Esophagus mucosa (tissue), 1 donor: ENCODE measurements at places on chromosomes 6 and 20.

DNA sequence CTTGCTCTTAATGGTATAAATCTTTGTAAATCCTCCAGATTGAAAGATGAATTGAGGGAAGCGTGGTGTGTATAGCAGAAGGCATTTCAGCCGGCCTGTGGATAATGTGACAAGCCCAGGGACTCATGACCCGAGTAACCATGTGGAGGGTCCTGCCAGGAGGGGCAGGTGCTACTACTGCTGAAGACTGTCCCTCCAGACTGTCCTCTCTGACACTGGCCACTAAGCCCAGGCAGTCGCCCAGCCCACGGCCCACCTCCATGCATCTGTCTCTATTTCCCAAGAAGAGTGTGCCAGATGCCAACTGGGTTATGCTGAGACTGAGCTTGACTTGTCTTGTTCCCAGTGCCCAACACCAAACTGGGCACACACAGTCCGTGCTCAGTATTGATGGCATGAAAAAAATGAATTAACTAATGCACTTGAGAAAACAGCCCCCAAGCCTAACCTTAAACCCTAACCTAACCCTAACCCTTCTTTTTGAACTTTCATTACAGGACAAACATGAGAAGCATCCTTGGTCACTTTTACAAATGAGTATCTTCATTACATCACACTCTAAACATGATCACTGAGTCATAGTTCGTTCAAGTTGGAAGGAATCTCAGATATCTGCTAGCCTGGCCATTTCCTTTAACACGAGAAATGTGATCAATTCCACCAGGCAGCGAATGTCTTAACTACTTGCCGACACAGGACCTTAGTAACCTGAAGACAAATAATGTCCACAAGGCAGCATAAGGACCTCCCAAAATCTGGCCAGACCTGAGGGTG is 182.2 kb upstream of the RREB1 start:
- ATAC-seq = peak; percentile 17

DNA sequence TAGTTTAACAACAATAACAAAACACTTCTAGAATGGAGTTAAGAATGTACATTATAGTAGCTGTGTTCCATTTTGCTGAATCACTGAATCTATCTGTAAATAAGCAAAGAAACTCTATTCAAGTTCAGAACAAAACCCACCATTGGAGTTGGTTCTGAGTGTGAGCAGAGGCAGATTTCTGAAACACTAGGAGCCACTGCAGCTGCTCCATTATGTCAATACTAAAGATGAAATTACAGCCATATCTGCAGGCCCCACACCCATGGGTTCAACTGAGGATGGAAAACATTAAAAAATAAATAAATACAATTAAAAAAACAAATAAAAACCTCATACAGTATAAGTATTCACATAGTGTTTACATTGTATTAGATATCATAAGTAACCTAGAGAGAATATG is 91.0 kb downstream of the REPS1 start:
- no peak for ATAC-seq

GRCh38 chr20:61253264-61253639 is 1.2 kb downstream of the CDH4 start:
- ATAC-seq = no peak

DNA sequence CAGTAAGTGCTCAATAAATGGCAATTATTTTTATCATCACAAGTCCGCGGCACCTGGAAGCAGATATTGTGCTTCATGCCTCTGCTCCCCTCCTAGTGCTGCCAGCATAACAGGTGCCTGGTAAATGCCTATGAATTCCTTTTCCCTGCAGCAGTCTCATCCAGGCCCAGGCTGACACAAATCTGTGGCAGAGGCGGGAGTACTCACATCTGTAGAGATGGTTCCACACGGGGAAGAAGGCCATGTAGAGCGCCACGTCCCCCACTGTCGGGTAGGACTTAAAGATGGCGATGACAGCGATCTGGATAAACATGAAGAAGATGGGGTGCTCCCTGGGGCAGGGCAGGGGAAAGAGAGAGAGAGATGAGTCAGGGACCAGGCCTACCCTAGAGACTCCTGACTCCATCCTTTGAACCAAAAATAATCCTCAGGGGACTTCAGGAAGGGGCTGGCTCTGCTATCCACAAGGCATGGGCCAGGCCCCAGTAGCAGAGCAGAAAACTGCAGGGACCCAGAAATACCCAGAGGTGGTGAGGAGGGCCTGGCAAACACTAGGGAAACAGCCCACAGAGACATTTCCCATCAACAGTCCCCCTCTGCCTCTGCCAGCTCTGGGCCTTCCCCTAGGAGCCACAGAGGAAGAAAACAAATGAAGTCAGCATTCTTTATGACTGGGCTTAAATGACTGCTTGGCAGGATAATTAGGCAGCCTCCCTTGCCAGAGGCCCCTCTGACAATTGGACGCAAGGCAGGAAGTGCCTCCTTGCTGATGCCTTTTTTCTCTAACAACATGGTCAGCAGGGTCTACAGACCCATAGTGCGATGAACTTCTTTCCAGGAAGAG is 23.0 kb downstream of the MAP1LC3A start:
- ATAC-seq = no peak

- no peak for ATAC-seq
Measured at GRCh38 chr6:42355416-42355815, 96.3 kb downstream of the TRERF1 start.

DNA sequence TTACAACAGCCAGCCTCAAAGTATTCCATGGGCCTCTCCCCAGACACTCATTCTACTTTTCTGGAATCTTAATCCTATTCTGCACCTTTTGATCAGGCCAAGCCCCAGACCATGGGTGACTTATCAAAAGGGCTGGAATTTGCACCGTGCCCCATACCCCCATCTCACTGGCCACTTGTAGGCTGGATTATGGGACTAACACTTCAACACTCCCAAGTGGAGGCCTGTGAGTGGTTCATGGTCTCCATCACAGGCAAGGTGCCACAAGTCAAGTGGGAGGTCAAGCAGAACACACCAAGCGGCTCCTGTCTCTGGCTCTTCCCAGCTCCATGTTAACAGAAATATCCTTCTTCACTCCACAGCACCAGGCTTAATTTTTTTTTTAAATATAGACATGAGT is 212.3 kb upstream of the HEY2 start:
- ATAC-seq = no peak

- ATAC-seq = no peak
Measured at GRCh38 chr20:24032400-24032898, 43.9 kb upstream of the GGTLC1 start.

- no peak for ATAC-seq
Measured at GRCh38 chr20:23203951-23204730, 118.0 kb upstream of the CD93 start.

- ATAC-seq = no peak
Measured at GRCh38 chr20:37944456-37944981, 41.6 kb downstream of the VSTM2L start.

DNA sequence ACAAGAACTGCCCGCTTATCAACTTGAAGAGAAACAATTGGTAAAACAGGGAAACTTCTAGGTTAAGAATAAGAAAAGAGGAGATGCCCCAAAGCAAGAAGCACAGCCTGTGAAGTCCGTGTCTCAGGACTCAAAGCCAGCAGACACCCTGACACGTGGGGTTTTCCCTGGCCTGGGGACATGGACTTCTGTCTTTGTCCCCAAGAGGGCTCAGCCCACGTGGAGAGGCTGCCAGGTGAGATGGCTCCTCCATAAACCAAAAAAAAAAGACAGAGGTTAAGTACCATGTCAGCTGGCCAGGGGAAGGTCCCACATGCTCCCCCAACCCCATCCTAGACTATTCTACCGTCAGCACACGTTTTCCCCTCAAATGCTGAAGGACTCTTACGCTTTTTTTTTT is 9.9 kb downstream of the SERPINB6 start:
- no peak for ATAC-seq

GRCh38 chr20:20663841-20664240 is 48.6 kb downstream of the RALGAPA2 start:
- ATAC-seq = no peak

DNA sequence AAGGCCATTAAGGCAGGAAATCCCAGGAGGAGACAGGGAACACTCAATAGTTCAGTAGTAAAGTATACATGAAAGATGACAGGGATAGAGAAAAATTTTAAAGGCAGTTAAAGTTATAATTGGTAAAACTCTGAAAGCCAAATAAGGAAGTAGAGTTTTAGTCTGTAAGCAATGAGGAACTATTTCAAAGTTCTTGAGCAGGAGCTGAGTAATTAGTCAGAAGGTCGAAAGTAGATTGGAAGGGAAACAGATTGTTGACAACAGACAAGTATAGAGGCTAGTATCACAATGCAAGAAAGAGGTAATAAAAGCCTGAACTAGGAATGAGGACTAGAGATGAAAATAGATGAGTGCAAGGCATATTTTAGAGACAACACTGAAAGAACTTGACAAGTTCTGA is 150.3 kb downstream of the CDK19 start:
- ATAC-seq = peak; percentile 65

DNA sequence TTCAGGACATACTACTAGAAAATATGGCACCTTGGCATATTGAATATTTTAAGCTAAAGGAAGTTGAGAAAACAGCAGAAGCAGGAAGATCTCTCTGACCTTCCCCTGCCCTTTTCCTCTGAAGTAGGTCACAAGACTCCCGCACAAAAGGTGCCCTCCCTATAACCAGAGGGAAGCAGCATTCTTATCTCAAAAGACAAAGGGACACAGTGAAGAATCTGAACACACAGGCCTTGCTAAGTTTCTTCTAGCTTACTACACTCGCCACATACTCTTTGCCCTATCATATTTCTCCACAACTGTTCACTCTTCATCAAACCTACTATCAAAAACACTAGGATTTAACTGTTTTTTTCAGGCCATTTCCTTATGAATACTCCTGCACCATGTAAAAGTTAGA is 151.2 kb downstream of the ELOVL4 start:
- no peak for ATAC-seq

GRCh38 chr6:40431706-40432105 is 155.5 kb downstream of the LRFN2 start:
- no peak for ATAC-seq

GRCh38 chr6:32867022-32867477 is 13.1 kb downstream of the PSMB9 start:
- no peak for ATAC-seq

DNA sequence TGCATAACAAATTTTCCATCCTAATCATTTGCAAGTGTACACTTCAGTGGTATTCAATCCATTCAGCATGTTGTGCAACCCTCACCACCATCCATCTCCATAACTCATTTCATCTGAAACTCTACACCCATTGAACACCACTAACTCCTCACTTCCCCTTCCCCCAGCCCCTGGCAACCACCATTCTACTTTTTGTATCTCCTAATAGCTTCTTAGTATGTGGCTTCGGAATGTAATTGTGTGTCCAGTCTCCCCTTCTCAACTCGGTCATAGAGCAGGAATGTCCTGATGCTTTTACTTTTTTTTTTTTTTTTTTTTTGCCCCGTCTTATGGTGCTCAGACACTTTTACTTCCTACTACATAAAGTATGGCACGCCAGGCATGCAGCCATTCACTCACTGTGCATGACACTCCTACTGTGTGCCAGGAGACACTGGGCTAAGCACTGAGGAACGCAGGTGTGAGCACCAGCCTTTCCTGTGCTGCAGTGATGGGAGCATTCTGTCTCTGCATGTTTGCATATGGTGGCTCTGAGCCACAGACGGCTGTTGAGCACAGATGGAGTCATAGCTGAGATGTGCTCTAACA is 15.3 kb downstream of the HCK start:
- ATAC-seq = no peak

- no peak for ATAC-seq
Measured at GRCh38 chr6:131379948-131380347, 193.1 kb upstream of the ARG1 start.

- no peak for ATAC-seq
Measured at GRCh38 chr6:43257367-43258145, 14.3 kb downstream of the TTBK1 start.

GRCh38 chr6:161917645-161918044 is 643.8 kb upstream of the AGPAT4 start:
- ATAC-seq = no peak

DNA sequence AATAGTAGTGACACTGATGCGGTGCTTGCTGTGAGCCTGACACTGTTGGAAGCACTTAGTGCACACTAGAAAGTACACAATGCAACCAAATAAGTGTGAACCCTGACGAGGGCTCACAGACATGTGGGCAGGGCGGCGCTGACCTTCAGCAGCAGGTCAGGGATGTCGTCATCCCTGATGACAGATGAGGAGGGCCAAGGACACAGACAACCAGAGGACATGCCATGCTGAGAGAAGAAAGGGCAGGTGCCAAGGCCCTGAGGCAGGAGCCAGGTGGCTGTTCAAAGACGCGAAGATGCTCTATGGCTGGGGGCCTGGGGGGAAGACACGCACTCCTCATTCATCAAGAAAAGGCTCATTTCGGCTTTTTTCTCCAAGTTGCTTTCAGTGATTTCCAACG is 176.4 kb upstream of the CST7 start:
- no peak for ATAC-seq

DNA sequence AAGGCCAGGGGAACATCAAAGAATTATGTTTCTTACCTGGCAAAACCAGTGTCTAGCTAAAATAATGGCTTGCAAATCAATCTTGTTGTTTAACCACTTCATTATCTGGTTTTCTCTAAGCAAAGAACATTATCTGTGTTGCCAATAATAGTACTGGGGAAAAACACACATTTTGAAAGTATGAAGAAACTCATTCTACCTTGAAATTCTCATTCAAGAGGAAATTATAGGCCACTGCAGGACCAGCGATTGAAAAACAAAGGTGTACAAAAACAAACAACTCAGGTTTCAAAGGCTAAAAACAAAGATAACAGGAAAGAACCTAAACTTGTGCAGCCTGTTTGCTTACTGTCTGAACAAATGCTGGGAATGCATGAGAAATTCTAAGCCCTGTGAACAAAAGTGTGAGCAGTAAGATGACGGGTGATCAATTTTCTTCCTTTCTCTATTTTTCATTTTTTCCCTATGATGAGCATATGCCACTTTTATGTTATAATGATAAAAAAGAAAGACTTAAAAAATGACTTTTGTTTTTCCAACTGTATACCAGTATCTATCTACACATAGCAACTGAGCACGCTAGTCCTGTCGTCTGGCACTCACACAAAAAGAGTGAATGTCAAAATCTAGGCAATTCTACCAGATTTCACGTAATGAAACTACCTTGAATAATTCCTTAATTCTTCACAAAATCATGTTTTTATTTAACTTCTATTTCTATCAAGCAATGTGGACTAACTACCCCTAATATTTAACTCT is 117.9 kb downstream of the SGK1 start:
- ATAC-seq = no peak

DNA sequence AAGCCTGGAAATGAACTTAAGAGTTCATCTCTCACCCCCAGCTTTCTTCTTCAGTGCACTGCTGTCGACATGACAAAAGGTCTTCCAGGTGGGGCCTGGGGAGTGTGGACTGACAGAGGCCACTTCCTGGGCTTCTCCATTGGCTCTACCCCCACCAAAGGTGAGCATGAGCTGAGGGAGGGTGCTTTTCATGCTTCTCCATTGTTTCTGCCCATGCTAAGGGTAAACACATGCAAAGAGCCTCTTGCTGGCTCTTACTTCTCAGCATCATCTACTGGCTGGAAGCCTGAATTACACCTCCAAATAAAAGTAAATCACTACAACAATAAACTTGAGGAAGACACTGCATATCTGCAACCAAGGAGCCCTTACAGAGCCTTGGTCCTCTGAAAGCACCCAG is 227.2 kb downstream of the EPM2A start:
- peak; percentile 44 for ATAC-seq
